ENCODE measurements at places on chromosomes 2 and 18.

- no peak for DNase-seq
Measured at GRCh38 chr18:8794934-8795280, 89.6 kb downstream of the MTCL1 start.

DNA sequence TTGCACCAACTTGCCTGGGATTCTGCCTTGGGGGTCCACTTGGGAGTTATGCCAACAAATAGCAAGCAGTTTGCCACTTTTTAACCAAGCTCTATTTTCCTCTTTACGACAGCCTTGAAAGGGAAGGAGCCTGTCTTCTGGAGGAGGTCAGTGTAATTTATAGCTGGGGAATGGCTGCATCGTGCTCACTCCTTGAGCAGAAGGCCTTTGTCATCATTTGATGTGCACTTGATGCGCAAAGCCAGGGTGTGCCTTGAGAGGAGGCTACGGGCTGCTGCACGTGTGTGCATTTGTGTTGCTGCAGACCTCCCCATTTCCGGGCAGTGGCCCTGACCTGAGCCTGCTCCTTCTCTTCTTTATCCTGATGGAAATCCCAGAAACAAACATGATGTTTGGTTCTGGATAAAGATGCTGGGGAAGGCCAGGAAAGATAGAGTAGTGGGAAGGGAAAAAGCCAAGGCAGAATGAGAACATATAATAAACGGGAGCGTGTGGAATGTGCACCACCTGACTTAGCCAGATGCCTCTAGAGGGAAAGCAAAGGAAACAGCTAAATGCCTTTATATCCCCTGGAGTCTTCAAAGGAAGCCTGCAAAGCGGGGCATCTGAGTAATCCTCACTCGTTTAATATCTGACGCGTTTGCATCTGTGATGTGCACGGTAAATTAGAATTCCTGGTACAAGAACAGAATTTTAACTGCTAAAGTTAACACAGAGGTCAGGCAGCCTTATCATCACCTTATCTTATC, 68.3 kb upstream of the ZNF521 start:
- no peak for DNase-seq

GRCh38 chr2:217903859-217904613, 98.8 kb downstream of the TNS1 start:
- no peak for DNase-seq

- no peak for DNase-seq
Measured at GRCh38 chr2:64904413-64905329, 84.5 kb upstream of the SLC1A4 start.

DNA sequence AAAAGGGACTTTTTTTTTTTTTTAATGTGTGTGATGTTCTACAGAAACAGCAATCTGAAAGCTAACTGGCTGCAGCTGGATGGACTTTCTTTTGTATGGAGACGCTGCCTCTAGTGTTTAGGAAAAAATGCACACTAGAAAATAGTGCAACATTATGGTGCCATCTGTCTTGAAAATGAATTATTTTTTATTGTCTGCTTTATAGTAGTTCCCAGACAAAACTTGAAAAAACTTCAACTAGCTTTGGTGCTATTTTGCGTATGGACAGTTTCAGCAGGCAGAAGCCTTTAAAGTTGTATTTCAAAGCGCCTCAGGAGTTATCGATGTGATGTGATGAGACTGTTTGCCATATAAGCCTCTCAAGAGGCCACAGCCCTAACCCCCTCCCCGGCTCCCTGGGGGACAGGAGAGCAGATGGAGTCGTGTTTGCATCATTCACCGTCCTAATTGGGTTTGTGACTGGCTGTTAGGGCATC, 86.9 kb downstream of the LTBP1 start:
- no peak for DNase-seq

DNA sequence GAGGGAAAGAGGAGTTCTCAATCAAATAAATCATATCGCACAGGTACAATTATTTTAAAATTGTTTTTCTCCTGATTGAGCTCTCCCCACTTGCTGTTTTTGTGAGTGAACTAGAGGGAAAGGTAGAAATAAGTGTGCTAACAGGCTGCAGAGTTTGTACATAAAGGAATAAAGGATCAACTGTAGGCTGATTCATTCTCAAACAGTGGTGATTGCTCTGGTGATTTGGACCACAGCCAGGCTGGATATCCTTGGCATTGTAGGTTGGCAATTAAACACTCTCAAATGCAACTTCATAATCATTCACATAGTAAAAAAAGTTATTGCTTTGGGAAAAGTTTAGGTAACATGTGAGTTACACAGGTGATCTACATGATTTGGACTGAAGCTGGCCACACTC, 29.8 kb downstream of the LRP1B start:
- DNase-seq, result no peak

DNA sequence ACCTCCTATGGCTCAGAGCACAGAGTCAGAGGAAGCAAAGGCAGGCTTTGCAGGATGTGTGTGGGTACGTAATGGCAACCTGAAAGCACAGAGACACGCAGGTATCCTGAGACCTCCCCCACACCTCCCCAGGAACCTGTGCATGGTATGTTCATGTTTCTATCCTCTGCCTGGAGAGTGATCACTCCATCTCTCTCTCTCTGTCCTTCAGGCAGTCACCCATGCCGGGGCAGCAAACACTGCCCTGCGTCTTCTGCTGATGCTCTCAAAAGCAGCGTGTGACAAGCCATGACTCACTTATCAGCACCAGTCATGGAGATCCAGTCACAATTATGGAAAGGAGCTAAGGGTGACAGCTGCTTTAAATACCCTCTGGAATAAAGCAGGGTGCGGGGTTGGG, 52.7 kb downstream of the PDCL3 start:
- no peak for DNase-seq

GRCh38 chr18:31248783-31249521, 69.0 kb upstream of the DSG1 start:
- no peak for DNase-seq

- DNase-seq, result no peak
Measured at GRCh38 chr2:72138011-72138881, 9.4 kb downstream of the CYP26B1 start.

- DNase-seq, result no peak
Measured at GRCh38 chr18:63073481-63073880, 246.1 kb downstream of the BCL2 start.

- peak; percentile 27 for DNase-seq
Measured at GRCh38 chr2:200747668-200748618, 63.8 kb upstream of the BZW1 start.

DNA sequence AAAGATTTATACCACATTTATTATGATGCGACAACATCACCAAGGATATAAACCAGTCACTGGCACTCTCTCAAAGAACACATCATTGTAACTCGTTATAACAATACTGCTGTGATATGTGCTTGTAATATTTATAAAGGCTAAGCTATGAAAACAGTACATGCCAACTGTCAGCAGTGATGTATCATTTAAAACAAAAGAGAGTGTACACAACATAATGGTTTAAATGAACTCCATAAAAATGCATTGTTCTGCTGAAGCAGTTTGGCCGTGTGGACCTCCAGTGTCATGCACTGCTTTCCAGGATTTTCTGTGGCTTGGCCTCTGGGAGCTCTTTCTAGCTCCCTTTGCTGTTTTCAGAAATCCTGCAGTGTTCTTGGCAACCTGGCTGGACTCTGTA, 215.6 kb downstream of the MTX2 start:
- DNase-seq, result no peak

GRCh38 chr2:203719456-203720410, 13.3 kb downstream of the CD28 start:
- DNase-seq, result no peak

GRCh38 chr18:55805666-55806065, 217.7 kb upstream of the TCF4 start:
- no peak for DNase-seq

- no peak for DNase-seq
Measured at GRCh38 chr2:45910473-45911060, 259.1 kb downstream of the PRKCE start.

GRCh38 chr18:44502790-44503189, 177.9 kb upstream of the SETBP1 start:
- DNase-seq, result no peak

GRCh38 chr2:172556284-172557033, 569 bp downstream of the PDK1 start:
- peak; percentile 61 for DNase-seq

DNA sequence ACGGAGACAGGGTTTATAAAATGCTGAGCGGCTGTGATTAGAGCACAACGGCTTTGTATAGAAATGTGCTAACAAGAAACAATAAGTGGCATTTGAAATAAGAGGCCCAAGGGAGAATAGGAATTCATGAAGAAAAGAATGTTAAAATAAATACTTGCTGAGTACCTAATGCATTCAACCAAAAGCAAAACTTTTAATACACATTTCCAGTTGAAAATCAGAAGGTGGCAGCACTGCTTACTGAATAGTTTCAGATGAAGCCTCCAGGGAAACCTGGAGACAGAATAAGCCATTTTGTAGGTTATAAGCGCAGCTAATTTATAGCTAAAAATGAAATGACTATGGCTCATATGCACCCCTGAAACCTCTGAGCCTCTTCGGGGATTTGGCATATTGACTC, 286.6 kb downstream of the DPP10 start:
- no peak for DNase-seq

GRCh38 chr2:158603986-158604385, 147.2 kb downstream of the PKP4 start:
- DNase-seq, result no peak

- DNase-seq, result no peak
Measured at GRCh38 chr2:222804351-222804750, 56.5 kb upstream of the ACSL3 start.

GRCh38 chr18:22879293-22879692, 53.8 kb upstream of the RBBP8 start:
- DNase-seq, result no peak

GRCh38 chr2:138777996-138778395, 2.2 kb downstream of the NXPH2 start:
- DNase-seq, result peak; percentile 62

GRCh38 chr18:78407466-78407844, 572.2 kb upstream of the SALL3 start:
- DNase-seq, result no peak

- DNase-seq, result no peak
Measured at GRCh38 chr2:128868686-128869551, 550.3 kb upstream of the HS6ST1 start.

DNA sequence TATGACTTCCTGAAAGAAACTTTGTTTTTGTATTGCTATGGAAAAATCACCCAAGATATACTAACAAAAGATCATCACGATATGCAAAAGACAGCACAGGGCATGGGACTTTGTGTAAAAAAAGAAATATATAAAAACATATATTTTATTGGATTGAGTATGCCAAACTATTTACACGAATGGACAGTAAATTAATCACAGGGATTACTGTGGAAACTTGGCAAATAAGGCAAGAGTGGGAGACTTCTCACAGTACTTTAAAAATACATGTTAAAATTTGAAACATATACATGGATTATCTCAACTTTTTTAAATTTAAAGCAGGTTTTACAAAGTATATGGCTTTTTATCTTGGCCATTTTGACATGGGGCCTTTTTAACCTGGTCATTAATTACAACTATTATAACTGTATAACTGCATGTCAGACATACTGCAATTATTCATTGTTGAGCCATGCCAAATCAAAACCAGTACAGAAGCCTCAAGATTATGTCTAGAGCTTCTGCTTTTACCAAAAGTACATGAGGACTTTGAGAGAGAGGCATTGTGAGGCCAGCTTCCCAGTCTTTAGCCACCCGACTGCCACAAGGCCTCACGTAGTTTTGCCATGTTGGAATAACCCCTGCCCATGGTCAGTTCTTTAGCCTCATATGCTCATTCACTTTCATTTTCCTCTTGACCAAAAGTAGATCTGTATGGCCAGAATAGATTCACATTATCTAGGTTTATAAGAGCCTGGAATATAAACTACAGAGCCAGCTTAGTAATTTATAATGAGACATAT, 419.8 kb downstream of the SETBP1 start:
- DNase-seq, result no peak

GRCh38 chr2:24855726-24856125, 62.5 kb downstream of the CENPO start:
- no peak for DNase-seq

- DNase-seq, result no peak
Measured at GRCh38 chr2:61356958-61357350, 113.9 kb downstream of the USP34 start.

DNA sequence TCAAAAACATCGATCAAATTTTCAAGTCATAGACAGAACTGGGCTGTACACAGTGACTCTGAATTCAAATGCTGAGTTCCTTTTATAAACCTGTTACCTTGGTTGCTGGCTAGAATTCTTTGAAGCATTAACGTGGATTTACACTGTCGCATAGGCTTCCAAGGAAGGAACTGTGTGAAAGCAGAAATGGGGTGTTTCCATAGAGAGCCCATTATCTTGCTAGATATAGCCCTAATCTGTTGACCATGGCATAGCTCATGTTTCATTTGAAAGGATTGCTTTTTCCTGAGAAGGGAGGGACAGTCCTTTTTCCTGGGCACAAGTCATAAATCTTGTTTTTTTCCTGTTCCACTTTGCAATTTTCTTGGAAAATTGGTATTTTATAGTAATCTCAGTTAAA, 73.8 kb upstream of the NEUROD1 start:
- DNase-seq, result no peak

- no peak for DNase-seq
Measured at GRCh38 chr2:134609924-134610513, 108.8 kb downstream of the TMEM163 start.

DNA sequence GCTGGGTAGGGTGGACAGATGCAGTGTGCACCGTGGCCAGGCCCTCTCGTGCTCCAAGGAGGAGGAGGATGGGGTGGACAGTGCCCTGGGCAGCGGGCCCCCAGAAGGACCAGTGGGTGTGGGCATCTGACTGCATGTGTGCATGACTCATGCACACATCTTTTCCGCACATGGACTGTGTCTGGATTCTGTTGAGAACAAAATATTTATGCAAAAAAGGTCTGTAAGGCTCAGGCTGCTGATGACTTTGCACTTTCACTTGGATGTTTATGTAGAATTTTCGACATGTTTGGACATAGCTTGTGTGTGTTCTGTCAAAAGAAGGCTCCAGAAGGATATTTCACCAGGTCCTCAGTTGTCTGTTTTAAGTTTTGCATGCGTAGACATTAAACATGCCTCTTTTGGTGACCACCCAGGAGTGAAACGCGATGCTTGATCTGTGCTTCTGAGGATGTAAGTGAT, 45.6 kb downstream of the MTCL1 start:
- DNase-seq, result no peak

DNA sequence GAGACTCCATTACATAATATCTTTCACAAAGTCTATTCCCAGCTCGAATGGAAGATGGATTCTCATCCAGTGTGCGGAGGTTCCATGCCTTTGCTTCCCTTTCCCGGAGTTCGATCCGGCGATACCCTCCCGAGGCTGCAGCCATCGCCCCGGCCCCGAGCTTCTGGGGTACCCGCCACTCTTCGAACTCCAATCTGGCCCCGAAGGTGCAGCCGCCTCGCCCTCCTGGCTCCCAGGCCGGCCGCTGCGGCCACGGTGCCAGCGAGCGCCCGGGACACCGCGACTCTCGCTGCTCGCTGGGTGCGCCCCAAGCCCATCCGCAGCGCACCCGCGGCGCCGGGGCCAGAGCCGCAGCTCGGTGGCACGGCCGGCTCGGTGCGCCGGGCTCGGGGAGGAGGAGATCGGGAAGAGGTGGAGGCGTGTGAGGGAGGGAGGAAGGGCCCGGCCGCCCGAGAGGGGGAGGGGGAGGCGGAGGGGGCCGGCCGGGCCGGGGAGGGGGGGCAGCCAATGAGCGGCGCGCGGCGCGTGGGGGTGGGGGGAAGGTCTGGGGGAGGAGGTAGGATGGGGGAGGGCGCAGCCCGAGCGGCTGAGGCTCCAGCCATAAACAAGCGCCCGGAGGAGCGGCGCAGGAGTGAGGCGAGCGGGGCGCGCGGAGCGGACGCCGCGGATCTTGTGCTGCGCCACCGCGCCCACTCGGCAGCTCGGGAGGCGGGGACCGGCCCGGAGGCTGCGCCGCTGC, at the start of gene CRIM1:
Gene CRIM1 (plus strand): TSS at position 628 of the 739 bp plus-strand sequence. CDS start 515 bp downstream, outside the sequence.
- DNase-seq, result peak; percentile 84

- no peak for DNase-seq
Measured at GRCh38 chr18:41150316-41150715, 804.7 kb upstream of the PIK3C3 start.
